ENCODE measurements at places on chromosomes 16 and 17. TPM values are rescaled to one million over a fixed set of nuclear protein-coding genes. Genes with fewer than 3 reads are reported as not detected.

TERB1 gene
- total RNA-seq, result not detected

MYH8 gene
- total RNA-seq, result not detected

ROGDI gene
- total RNA-seq, result 14.4 TPM

MT1M gene
- 0.32 TPM for total RNA-seq

TNS4 gene
- 275 TPM for total RNA-seq

CASKIN1 gene
- total RNA-seq, result 0.64 TPM

KRT40 gene
- not detected for total RNA-seq

CLDN7 gene
- total RNA-seq, result 3.0 TPM

CNGB1 gene
- 0.06 TPM for total RNA-seq

EFTUD2 gene
- 135 TPM for total RNA-seq

SRL gene
- 0.06 TPM for total RNA-seq

SLC2A4 gene
- total RNA-seq, result 0.39 TPM

MYO15A gene
- total RNA-seq, result 0.36 TPM

USP43 gene
- 3.9 TPM for total RNA-seq

NHERF2 gene
- total RNA-seq, result 63.3 TPM

P4HB gene
- total RNA-seq, result 666 TPM

CHST5 gene
- 0.16 TPM for total RNA-seq

SULT1A2 gene
- total RNA-seq, result 0.12 TPM
